ENCODE measurements at places on chromosomes 4 and X.

DNA sequence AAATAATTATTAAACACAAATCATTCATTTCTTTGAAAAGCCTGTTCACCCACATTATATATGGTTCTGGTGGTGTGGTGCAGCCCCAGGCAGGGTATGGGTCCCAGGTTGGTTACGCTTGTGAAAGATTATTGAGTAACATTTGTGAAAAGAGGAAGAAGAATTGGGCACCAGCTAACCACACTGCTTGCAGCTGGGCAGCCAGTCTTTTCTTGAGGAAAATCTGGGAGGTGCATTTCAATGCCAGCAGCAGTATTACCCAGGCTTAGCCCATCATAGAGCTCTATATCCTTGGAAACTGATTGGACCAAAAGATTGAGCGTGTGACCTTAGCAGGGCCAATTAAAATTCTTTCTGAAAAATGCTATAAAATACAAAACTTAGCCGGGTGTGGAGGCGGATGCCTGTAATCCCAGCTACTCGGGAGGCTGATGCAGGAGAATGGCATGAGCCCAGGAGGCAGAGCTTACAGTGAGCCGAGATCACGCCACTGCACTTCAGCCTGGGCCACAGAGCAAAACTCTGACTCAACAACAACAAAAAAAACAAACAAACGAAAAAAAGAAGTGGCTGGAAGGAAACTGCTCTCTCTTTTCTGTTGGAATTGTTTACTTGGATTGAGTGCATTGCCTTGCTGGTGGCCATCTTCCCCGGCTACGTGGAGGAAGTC is 9.7 kb upstream of the PLAC8 start:
- no peak for DNase-seq

DNA sequence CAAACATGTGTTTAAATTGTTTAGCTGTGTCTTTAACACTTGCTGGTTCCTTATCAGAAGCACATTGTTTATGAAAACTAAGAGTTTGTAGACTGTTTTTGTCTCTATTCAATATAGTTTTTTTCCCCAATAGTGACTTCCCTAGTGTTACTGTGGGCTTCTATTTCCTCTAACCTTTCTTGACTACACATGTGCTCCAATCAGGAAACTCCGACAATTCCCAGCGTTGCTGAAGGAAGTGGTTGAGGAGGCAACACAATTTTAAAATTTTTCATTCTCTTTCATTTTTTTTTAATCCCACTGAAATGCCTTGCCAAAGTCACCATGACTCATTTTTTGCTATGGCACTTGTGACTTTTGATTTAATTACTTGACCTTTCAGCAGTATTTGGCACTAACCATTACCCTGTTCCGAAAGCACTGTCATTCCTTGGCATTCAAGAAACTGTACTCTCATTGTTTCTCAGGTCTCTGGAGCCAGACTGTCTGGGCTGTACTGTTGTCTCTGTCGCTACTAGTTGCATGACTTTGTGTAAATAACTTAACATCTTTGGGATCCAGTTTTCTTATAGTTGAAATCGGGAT is 67.6 kb upstream of the FREM3 start:
- no peak for DNase-seq

DNA sequence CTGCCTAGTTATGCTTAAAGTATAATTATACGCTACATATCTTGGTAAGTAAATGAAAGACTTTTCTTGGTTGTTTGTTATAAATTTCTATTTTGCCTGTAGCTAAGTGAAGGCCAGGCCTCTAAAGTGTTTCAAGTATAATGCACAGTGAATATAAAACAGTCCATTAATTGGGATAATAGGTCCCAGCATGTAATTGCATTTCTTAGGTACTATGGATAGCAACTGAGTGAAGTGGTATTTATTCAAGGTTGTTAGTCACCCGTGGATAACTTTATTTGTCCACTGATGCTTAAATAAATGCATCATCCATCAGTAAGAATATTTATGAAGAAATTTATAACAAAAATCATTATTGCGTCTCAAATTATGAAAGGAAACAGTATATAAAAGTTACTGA is 59.1 kb downstream of the TEX13C start:
- no peak for DNase-seq

GRCh38 chr4:6688879-6689505 is 4.7 kb upstream of the S100P start:
- DNase-seq: peak; percentile 37

GRCh38 chrX:71454222-71454621 is 78.7 kb upstream of the OGT start:
- no peak for DNase-seq

DNA sequence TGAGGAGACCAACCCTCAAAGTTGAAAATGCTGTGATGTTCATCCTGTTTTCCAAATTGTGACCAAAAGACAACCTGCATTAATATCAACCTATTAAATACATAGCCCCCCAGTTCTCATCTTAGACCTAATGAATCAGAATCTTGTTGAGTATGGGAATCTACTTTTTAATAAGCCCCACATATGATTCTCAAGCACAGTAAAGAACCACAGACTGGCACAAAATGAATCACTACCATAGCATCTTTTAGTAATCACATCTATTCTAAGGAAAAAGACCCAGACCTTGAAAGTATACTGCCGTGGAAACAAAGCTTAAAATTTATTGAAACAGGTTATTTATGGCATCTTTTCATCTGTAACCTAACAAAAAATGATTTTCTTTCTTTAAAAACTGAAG is 152.9 kb downstream of the STPG2 start:
- no peak for DNase-seq

- no peak for DNase-seq
Observed at GRCh38 chr4:4754641-4755040, 104.8 kb upstream of the MSX1 start.

DNA sequence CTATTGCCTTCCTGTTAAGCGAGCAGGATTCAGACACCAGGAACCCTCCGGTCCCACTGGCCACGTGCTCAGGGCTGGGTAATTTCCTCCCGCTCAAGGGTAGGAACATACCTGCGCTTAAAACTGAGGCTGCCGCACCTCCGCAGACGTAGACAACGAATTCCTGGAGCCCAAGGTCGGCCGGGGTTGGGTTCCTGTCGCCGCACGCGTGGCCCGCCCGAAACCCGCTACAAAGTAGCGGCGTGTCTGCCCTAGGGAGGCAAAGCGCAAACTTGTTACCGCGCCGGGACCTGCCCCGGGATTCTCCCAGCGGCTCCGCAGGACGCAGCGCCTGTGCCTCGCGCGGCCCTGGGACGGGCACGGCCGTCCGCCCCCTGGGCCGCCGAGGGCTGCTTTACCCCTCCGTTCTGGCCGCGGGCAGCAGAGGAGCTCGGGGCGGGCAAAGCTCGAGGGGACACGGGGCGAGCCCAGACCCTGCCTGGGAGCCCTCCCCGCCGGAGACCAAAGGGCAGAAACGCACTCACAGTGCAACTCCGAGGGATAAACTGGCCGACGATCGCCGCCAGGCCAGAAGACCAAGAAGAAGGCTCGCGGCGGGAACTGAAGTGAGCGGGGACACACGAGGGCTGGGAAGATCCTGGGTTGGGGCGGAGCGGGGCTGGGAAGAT is at the start of gene ERVMER34-1:
Gene ERVMER34-1 (minus strand): TSS at position 607 of the 668 bp plus-strand sequence. CDS start 5,905 bp downstream, outside the sequence.
- DNase-seq: no peak

GRCh38 chr4:187480146-187481145 is 515.1 kb upstream of the ZFP42 start:
- no peak for DNase-seq

DNA sequence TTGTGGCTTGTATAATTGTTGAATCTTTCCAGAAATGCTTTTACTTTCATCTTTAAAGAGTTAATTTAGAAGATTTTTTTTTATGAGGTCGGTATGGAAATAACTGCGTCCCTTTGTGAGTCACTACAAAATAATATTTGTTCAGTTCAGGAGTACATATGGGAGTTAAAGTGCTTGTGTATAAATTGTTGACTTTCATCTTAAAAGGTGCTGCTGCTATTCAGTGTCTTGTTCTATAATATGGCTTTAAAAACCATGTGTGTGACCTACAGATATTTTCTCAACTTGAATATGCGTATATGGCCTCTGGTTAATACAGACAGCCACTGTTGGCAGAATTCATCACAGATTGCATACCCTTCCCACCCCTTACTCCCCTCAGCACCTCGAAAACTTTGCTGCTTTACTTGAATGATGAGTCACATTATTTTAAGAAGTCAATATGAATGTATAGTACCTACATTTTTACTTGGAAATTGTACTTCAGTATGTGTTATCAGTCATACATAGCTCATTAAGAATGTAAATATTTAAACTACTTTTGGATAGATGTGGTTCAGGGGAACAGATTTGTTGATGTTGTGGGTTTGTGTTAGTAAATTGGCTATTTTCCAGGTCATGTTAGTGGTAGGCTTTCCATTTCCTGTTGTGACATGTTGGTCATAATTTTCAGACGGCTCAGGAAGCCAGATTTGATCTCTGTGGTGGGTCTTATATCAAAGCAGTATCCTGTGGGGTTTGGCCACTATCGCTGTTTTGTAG is 1.5 kb downstream of the CLCN3 start:
- DNase-seq: no peak

DNA sequence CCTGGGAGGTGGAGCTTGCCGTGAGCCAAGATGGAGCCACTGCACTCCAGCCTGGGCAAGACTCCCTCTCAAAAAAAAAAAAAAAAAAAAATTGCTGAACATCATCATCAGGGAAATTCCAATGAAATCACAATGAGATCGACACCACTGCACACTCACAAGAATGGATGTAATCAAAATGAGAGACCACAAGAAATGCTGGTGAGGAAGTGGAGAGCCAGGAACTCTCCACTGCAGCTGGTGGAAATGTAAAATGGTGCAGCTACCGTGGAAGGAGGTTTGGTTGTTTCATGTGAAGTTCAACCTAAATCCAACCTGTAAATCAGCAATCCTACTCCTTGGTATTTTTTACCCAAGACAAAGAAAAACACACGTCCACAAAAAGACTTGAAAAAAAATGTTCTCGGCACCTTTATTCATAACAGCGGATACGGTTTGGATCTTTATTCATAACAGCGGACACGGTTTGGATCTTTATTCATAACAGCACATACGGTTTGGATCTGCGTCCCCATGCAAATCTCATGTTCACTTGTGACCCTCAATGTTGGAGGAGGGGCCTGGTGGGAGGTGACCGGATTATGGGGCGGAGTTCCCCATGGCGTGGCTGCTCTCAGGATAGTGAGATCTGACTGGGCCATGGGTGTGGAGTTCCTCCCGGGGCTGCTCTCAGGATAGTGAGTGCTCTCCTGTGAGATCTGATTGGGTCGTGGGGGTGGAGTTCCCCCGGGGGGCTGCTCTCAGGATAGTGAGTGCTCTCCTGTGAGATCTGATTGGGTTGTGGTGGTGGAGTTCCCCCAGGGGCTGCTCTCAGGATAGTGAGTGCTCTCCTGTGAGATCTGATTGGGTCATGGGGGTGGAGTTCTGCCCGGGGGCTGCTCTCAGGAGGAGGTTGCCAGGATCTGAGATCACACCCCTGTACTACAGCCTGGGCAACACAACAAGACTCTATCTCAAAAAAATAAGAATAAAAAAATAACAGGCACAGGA is 7.7 kb downstream of the GAK start:
- no peak for DNase-seq

DNA sequence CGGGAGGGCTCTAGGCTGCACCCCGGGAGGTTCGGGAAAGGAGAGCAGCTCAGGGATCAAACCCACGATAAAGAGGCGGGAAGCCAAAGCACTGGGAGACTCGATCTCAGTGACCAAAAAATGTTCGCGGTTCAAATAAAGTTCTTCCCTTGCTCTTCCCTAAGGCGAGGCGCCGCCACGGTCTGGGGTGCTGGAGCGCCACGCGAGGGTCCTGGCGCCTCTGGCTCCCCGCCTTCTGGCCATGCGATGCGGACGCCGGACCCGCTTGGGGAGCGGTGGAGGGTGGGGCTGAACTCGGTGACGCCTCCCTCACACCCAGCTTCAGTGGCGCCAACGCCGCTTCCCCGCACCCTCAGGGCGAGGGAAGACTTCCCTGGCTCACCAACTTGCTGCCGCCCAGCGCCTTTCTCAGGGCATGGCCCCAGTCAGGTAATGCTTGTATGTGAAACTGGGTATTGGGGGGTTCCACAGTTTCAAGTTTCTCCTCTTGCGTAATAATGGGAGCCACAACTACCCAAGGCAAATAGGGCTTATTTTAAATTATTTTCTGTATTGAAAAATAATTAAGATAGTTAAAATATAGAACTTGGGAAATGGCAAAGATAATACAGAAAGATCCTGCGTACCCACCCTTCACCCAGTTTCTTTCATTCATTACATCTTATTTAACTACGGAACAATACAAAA is at the start of gene QRFPR:
Gene QRFPR (minus strand): TSS at position 243 of the 687 bp plus-strand sequence. CDS start 371 bp downstream, outside the sequence.
- DNase-seq: no peak

- peak; percentile 69 for DNase-seq
Observed at GRCh38 chrX:72018277-72019112, 107.8 kb downstream of the NHSL2 start.

GRCh38 chr4:1478766-1479355 is 72.6 kb upstream of the NKX1-1 start:
- no peak for DNase-seq

GRCh38 chr4:137804906-137805495 is 272.7 kb upstream of the PCDH18 start:
- no peak for DNase-seq

GRCh38 chrX:16869393-16870094 is 618 bp downstream of the RBBP7 start:
- DNase-seq: no peak

- no peak for DNase-seq
Observed at GRCh38 chr4:95835672-95836071, 4.2 kb upstream of the PDHA2 start.

DNA sequence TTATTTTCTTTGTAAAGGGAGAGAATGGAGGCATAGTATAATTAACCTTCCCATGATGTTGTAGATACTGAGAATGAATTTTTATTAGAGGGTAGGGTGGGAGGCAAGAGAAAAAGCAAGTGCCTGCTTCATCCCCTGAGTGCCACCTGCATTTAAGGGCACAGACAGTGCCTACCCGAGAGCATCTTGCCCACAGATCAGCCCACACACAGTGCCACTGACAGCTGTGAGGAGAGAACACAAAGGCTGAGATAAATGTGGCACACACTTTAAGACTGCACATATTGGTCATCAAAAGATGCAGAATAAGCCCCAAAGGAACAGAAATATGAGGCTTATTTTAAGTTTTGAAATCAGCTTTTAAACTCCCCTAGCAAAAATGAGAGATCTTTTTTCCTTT is 250.8 kb downstream of the SLC39A8 start:
- no peak for DNase-seq

- DNase-seq: no peak
Observed at GRCh38 chr4:3343358-3343757, 50.5 kb downstream of the RGS12 start.

- no peak for DNase-seq
Observed at GRCh38 chrX:16491461-16491860, 158.5 kb upstream of the S100G start.
